ENCODE measurements at places on chromosomes 16 and 17. TPM values are rescaled to one million over a fixed set of nuclear protein-coding genes. Genes with fewer than 3 reads are reported as not detected.

Gene NFATC3
- 31.6 TPM for total RNA-seq

Gene TMED6
- total RNA-seq, result 0.31 TPM

Gene TBC1D3B
- 8.8 TPM for total RNA-seq

Gene ASPHD1
- 17.9 TPM for total RNA-seq

DNA sequence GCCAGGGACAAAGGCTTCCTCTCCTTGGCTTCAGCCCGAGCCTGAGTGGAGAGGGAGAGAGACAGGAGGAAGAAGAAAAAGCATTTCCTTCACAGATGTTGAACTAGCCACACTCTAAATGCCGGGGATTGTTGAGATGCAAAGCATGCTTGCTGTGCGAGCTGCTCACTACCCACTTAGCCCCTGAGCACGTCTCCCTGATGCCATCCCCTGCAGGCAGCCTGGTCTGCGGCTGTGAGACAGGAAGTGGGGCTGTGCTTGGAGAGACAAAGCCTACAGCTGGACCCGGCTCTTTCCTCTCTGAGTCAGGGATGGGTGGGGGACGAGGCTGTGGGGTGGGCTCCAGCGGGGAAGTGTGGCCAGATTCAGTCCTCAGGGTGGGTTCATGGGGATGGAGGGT is 13.7 kb downstream of the WNT9B start:
- peaks cover 2% of the 10 kb centered on the region for H3K4me1 ChIP-seq
- no peaks in the 10 kb centered on the region for H3K27me3 ChIP-seq
- H3K4me3 ChIP-seq, result no peak overlapping the region
- DNase-seq, result peak; percentile 77
- no peak overlapping the region for H3K27ac ChIP-seq
- no peaks in the 10 kb centered on the region for H3K36me3 ChIP-seq

DNA sequence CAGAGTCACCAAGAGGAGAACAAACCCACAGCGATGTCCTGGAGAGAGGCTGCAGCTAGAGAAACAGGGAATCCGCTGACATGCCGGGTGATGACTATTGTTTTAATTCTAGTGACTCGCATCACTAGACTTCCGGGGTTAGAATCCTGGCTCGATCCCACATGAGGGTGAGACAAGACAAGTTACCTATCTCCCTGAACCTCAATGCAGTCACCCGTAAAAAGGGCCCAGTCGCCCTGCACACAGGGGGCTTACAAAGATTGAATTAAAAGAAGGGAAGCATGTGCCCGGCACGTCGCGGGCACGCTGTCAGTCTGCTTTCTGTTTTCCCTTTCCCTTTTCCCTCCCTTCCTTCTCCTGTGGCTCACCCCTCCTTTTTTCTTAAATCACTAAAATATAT is 212.9 kb upstream of the FOXF1 start:
- no peak for DNase-seq
- H3K27me3 ChIP-seq, result no peaks in the 10 kb centered on the region
- peaks cover 5% of the 10 kb centered on the region for H3K4me1 ChIP-seq
- H3K36me3 ChIP-seq, result no peaks in the 10 kb centered on the region
- H3K4me3 ChIP-seq, result no peak overlapping the region

DNA sequence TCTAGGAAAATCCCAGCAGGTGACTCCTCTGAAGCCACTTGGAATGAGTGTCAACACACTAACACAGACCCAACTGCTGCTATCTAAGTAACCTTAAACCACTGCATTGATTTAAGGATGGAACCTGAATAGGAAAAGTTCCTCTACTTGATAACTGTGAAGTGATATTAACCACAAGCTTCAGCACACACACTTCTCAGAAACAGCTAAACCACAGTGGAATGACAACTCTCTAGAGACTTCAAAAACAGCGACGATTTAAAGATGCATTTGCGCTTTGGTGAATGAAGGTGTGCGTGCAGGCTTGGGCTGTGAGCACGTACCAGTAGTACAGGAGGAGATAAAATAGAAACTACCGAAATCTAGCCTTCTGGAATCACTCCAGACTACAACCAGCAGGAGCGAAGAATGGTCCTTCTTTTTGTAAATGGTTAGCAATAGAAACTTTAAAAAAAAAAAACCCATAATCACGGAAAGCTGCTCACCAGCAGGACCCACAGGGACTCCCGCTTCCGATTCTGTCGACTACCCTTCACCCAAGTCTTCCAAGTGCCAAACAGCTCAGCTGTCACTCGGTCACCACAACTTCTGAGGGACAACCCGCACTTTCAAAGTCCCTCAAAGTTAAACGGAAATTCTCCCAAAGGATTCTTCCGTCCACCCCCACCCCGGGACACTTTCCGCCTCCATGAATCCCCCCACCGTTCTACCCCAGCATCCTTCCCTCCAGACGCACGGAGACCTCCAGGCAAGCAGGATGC is 137.7 kb upstream of the CORO6 start:
- no peaks in the 10 kb centered on the region for H3K36me3 ChIP-seq

DNA sequence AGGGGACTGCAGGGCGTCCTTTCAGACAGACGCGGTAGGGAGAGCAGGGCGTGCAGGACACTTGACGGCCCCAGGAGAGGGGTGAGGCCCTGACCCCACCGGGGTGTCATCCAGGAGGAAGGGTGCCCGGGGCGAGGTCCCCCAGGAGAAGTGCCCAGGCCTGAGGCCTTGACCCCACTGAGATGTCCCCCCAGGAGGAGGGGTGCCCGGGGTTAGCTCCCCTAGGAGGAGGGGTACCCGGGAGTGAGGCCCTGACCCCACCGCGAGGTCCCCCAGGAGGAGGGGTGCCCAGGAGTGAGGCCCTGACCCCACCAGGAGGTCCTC is 27.2 kb upstream of the METRNL start:
- DNase-seq, result no peak
- H3K4me3 ChIP-seq, result peak overlapping the region; percentile 58
- H3K27ac ChIP-seq, result no peak overlapping the region
- no peaks in the 10 kb centered on the region for H3K27me3 ChIP-seq

DNA sequence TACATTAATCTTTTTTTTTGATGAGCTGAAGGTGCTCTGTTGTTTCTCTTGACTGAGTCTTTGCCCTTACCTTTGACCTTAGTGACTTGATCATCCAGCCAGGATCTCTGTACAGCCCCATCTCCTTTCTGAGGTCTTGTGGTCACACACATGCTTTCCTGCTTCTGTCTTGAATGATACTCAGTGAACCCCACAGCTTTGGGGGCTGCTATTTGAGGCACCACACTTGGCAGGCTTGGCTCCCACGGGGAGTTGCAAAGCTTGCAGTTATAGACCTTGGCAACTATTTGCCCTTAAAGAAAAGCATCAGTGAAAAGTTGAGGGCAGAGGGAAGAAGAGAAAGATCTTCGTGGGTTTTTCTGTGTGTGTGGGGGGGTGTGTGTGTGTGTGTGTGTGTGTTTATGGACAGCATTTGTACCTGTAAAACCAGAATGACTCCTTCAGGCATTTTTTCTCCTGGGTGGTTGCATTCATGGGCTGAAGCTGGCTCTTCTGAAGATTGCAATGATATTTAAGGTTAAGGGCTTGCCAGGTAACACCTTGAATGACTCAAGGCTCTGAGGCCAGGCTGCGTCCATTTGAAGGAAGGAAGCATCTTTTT is 101.6 kb downstream of the MSI2 start:
- H3K27me3 ChIP-seq, result no peaks in the 10 kb centered on the region
- no peak for DNase-seq
- H3K36me3 ChIP-seq, result no peaks in the 10 kb centered on the region
- H3K4me1 ChIP-seq, result no peaks in the 10 kb centered on the region
- no peak overlapping the region for H3K27ac ChIP-seq
- H3K4me3 ChIP-seq, result no peak overlapping the region
